ENCODE measurements at places on chromosomes 5 and 9.

DNA sequence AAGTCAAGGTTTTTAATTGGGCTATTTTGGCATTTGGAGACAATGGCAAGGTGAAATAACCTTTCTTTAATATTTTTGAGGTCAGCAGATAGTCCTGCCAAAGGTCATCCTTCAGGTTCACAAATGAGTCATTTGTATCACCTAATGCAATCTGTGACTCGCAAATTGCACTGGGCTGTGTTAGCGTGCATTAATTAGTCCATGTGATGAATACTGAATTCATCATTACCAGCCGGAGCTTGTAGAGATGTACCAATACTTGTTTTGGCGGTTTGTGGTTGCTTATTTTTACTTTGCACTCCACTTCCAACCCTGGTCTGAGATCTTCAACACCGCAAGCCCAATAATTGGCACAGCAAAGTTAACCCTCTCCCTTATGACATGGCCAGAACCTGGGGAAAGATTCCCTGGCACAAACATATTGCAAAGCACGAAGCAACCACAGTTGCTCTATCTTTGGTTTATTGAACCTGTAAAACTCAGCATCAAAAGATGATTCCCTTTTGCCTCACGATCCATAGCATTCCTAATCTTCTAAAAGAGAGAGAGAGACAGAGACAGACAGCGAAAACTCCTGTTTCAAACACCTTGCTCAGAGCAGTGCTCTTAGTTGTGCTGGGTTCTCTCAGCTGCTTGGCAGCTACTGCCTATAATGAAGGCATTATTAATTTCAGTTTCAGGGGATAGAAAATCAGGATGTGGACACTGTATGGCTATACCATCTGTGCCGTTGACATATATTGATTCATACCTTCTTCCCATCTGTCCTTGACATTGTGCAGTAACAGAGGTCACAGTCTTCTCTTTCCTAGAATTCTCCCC lies 178.1 kb downstream of the EBF1 start:
- DNase-seq = no peak

- DNase-seq = no peak
Measured at GRCh38 chr5:27875148-27875547, 836.8 kb upstream of the CDH9 start.

DNA sequence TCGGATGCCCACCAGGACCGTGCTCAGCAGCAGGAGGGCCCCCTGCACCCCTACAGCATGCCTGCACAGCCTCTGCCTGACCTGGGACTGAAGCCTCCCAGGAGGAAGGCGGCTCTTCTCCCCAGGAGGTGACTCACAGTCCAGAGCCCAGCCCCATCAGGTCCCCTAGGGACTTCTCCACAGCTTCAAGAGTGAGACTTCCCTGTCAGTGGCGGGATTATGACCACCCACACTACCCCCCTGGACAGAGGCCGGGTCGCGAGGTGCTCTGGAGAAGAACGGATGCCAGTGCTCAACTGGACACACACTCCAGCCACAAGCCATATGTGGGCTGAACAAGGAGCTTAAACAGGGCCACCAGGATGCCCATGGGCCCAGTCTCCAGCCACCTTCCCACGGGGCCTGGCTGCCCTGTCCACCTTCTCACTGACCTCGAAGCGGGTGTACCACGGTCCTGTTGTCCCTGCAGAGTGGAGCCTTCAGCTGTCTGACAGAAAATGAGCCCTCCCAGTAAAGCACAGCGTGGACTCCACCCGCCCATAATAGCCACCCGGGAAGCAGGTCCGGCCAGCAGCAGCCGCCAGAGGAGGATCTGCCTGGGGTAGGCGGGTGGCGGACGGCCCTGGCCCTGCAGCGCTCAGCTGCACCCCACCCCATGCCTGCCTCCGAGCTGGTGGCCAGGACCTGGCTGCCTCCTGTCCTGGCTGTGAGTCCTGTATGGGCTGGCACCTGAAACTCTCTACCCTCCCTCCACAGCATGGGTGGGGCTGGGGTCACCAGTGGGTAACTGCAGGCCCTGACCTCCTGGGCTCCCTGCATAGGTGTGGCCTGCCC lies 54.7 kb downstream of the SEMA4D start:
- DNase-seq = no peak

DNA sequence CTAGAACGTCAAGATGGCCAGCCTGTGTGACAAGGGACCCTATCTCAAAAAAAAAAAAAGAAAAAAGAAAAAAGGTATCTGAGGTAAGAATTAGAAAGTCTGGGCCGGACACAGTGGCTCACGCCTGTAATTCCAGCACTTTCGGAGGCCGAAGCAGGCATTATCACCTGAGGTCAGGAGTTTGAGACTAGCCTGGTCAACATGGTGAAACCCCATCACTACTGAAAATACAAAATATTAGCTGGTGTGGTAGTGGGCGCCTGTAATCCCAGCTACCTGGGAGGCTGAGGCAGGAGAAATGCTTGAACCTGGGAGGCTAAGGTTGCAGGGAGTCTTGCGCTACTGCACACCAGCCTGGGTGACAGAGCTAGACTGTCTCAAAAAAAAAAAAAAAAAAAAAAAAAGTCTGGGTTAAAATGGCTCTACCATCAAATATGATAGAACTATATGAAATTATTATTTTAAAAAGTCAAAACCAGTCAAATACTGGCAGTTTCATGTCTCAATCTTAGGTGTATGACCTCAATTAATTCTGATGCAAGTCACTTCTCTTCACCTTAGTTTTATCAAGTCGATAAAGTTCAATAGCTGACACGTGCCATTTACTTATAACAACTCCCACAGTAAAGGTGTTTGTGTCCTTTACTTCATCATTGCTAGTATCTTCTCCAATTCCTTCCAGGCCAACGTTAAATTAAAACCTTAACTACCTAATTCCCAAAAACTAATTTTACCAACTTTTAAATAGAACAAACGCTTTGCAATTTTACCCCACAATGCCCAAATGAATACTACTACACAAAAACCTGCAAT lies 1.1 kb downstream of the RPS23 start:
- DNase-seq = no peak

DNA sequence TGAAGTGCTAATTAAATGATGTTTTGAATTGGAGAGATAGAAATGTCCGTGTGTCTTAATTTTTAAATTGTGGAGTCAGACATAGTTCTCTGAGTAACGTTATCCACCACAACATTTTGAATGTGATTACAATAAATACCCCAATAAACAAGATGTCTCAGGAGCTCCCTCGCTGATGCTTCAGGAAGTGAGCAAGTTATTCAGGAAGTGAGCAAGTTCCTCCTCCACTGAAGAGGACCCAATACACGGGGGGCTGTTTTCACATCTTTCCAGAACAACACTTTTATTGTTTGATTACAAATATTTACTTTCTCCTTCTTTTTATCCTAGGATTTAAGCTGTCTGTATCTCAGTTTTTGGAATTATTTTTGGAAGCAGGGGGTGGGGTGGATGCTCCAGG lies 363.8 kb downstream of the LRRC70 start:
- DNase-seq = no peak

DNA sequence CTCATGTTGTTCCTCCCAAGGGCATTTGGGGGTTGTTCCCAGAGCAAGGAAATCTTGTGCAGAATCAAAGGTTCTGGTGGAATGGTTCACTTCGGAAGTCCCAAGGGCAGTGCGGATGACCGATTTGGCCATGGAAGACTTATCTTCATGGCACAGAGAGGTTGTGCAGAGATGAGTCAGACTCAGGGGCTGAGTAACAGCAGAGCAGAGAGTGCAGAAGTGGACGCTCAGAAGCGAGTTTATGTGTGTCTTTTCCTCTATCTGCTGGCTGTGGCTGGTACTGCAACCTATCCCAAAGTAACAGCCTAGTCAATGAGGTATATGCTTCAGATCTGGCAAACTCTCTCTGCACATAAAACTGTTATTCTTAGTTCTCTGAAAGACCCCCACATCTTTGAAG lies 118.1 kb downstream of the DPYSL3 start:
- peak; percentile 68 for DNase-seq

DNA sequence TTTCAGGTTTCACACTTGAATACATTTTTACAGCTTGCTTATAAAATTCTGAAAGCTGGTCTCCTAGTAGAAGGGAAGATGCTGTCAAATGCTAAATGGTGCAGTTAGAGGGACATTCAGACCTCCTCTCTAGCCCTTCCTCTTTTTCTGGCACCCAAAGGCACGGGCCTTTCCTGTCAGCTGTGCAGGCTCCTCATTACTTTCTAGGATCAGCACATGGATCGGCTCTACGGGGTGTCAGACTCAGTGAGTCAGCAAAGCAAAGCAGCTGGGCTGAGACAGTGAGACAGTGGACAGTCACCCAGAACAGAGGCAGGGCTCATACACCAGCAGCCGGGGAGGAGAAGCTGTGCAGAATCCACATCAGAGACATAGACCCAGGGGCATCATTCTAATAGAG lies 80.0 kb upstream of the TNC start:
- DNase-seq = peak; percentile 51

GRCh38 chr5:534743-535671 lies 10.8 kb upstream of the SLC9A3 start:
- DNase-seq = no peak

GRCh38 chr5:169218176-169218575 lies 82.8 kb downstream of the SLIT3 start:
- DNase-seq = peak; percentile 67
